ENCODE measurements at places on chromosomes 16 and 17. TPM values are rescaled to one million over a fixed set of nuclear protein-coding genes. Genes with fewer than 3 reads are reported as not detected.

The FAM171A2 gene
- total RNA-seq, result not detected

The PPP1R27 gene
- 0.29 TPM for total RNA-seq

DNA sequence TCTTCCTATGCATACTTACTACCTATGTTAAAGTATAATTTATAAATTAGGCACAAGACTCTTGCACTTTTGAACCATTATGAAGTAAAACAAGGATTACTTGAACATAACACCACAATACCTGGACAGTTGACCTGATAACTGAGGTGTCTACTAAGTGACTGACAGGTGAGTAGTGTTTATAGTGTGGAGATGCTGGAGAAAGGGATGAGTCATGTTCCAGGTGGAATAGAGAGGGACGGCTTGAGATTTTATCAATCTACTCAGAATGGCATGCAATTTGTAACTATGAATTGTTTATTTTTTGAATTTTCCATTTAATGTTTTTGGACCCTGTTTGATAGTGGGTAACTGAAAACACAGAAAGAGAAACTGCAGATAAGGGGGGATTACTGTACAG is 287.6 kb downstream of the MAP2K6 start:
- H3K4me3 ChIP-seq, result no peak overlapping the region
- no peak for DNase-seq
- H3K27me3 ChIP-seq, result no peaks in the 10 kb centered on the region
- no peaks in the 10 kb centered on the region for H3K4me1 ChIP-seq
- H3K27ac ChIP-seq, result no peak overlapping the region

- H3K27ac ChIP-seq, result no peak overlapping the region
- no peaks in the 10 kb centered on the region for H3K4me1 ChIP-seq
- H3K36me3 ChIP-seq, result peaks cover 69% of the 10 kb centered on the region
- no peak for DNase-seq
- H3K4me3 ChIP-seq, result no peak overlapping the region
- no peaks in the 10 kb centered on the region for H3K27me3 ChIP-seq
Observed at GRCh38 chr16:23668225-23668624, 10.5 kb upstream of the PLK1 start.

- no peak for DNase-seq
- H3K36me3 ChIP-seq, result peaks cover 97% of the 10 kb centered on the region
- H3K4me1 ChIP-seq, result no peaks in the 10 kb centered on the region
- no peaks in the 10 kb centered on the region for H3K27me3 ChIP-seq
Observed at GRCh38 chr17:41885733-41886132, 20.5 kb upstream of the KLHL11 start.

DNA sequence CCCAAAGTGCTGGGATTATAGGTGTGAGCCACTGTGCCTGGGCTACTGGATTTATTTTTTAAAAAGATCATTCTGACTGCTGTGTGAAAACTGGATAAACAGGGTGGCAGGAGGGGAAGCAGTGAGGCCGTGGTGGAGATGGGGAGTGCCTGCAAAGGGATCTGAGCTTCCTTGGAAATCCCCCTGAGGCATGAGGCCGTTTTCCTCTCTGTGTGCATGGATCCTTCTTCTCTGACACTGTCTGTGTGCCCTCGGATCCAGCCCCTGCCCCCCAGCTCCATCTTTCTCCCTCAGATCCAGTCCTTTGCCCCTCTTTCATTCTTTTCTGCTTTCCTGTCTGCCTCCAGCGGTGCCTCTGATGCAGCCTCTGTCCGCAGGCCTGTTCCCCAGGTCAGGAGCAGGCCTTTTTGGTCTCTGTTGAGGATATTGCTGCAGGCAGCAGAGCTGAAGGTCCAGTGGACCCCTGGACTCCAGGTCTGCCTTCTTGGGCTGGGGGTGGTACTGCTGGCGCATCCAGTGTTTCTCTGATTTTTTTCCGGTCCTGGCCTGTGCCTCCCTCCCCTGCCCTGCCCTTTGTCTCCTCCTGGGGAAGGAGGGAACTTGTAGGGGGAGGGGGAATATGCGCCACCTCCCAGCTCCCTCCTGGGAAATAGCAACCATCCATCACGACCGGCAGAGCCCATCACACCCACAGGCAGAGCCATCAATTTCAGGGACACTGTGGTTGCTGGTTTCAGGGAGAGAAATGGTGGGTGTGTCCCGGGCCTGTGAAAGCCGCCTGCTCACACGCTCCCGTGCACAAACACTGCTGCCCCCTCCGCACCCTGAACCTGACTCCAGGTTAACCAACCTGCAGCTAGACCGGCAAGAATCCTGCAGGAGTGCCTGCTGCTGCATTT is 17.0 kb downstream of the MGAT5B start:
- no peaks in the 10 kb centered on the region for H3K27me3 ChIP-seq
- peaks cover 5% of the 10 kb centered on the region for H3K36me3 ChIP-seq
- H3K27ac ChIP-seq, result no peak overlapping the region
- no peak for DNase-seq
- H3K4me3 ChIP-seq, result no peak overlapping the region
- H3K4me1 ChIP-seq, result no peaks in the 10 kb centered on the region

- peak; percentile 64 for DNase-seq
- H3K4me1 ChIP-seq, result peaks cover 14% of the 10 kb centered on the region
- no peak overlapping the region for H3K4me3 ChIP-seq
- no peaks in the 10 kb centered on the region for H3K36me3 ChIP-seq
Observed at GRCh38 chr16:57590654-57591085, 37.8 kb upstream of the ADGRG1 start.

The DNAH3 gene
- not detected for total RNA-seq

The MT1M gene
- total RNA-seq, result not detected

DNA sequence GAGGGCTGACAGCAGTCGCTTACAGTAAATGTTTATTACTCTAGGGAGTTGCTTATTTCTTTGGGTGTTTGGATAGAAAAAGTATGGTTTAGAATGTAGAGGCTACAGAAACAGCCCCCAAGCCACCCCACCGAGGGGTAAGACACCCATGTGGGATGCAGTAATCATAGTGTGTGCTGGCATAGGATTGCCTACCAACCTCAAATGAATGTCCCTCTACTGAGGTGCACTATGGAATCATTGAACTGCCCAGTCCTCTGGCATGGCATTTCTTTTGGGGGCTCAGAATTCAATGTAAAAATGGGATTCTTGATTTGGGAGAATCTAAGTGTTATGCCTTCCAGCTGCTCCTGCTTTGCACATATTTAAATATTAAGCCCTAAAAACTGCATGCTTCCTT is 46.8 kb downstream of the ZNF267 start:
- no peaks in the 10 kb centered on the region for H3K27me3 ChIP-seq
- no peaks in the 10 kb centered on the region for H3K4me1 ChIP-seq
- H3K27ac ChIP-seq, result no peak overlapping the region
- peaks cover 33% of the 10 kb centered on the region for H3K36me3 ChIP-seq
- DNase-seq, result no peak

GRCh38 chr16:85286951-85287814 is 174.9 kb upstream of the CIBAR2 start:
- H3K36me3 ChIP-seq, result no peaks in the 10 kb centered on the region
- H3K27me3 ChIP-seq, result no peaks in the 10 kb centered on the region
- DNase-seq, result peak; percentile 23
- H3K4me1 ChIP-seq, result peaks cover 19% of the 10 kb centered on the region
- no peak overlapping the region for H3K4me3 ChIP-seq

- no peaks in the 10 kb centered on the region for H3K27me3 ChIP-seq
- no peaks in the 10 kb centered on the region for H3K36me3 ChIP-seq
- peak; percentile 66 for DNase-seq
- H3K4me3 ChIP-seq, result no peak overlapping the region
- H3K4me1 ChIP-seq, result no peaks in the 10 kb centered on the region
Observed at GRCh38 chr17:31085563-31085962, 9.2 kb upstream of the NF1 start.

GRCh38 chr17:253091-253846 is 71.8 kb upstream of the DOC2B start:
- DNase-seq, result no peak
- no peak overlapping the region for H3K27ac ChIP-seq
- no peaks in the 10 kb centered on the region for H3K4me1 ChIP-seq

The TSR1 gene
- 61.5 TPM for total RNA-seq

GRCh38 chr17:37706446-37706845 is 38.4 kb downstream of the HNF1B start:
- DNase-seq, result no peak
- no peak overlapping the region for H3K27ac ChIP-seq
- no peaks in the 10 kb centered on the region for H3K27me3 ChIP-seq
- H3K4me3 ChIP-seq, result no peak overlapping the region
- peaks cover 25% of the 10 kb centered on the region for H3K4me1 ChIP-seq
- H3K36me3 ChIP-seq, result no peaks in the 10 kb centered on the region

DNA sequence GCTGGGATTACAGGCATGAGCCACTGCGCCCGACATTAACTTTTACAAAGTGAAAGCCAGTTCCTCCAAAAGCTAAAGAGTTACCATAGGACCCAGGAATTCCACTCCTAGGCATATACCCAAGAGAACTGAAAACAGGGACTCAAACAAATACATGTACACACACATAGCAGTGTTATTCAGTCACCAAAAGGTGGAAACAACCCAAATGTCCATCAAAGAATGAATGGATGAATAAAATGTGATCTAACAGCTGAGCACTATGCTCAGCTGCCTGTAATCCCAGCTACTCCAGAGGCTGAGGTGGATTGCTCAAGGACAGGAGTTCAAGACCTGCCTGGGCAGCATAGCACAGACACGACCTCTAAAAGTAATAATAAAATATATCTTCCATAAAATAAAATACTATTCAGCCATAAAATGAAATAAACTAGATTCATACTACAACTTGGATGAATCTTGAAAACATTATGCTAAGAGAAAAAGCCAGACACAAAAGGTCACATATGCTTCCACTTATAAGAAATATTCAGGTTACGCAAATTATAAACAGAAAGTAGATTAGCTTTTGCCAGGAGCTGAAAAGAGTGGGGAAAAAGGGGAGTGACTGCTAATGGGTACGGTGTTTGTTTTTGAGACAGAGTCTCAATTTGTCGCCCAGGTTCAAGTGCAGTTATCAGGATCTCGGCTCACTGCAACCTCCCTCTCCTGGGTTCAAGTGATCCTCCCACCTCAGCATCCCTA is 9.3 kb upstream of the USP7 start:
- no peak overlapping the region for H3K4me3 ChIP-seq
- H3K27me3 ChIP-seq, result no peaks in the 10 kb centered on the region
- no peak overlapping the region for H3K27ac ChIP-seq

The CTRB1 gene
- not detected for total RNA-seq

DNA sequence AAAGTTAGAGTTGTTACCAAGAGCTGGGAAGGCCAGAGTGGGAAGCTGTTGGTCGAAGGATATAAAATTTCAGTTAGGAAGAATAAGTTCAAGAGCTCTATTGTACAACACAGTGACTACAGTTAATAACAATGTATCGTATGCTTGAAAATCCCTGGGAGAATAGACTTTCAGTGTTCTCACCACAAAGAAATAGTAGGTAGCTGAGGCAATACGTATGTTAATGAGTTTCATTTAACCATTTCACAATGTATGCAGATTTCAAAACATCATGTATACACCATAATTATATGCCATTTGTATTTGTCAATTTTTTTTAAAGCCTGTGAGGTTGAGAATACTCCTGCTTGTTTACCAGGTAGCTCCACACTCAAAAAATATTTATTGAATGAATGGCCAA is 41.5 kb upstream of the MYOCD start:
- H3K27me3 ChIP-seq, result no peaks in the 10 kb centered on the region
- no peak overlapping the region for H3K4me3 ChIP-seq
- H3K4me1 ChIP-seq, result no peaks in the 10 kb centered on the region
- H3K27ac ChIP-seq, result no peak overlapping the region
- H3K36me3 ChIP-seq, result no peaks in the 10 kb centered on the region

The SLC47A2 gene
- total RNA-seq, result 0.54 TPM

The TPSG1 gene
- not detected for total RNA-seq

- H3K36me3 ChIP-seq, result peaks cover 31% of the 10 kb centered on the region
- no peak for DNase-seq
- H3K27ac ChIP-seq, result no peak overlapping the region
- H3K4me3 ChIP-seq, result no peak overlapping the region
Observed at GRCh38 chr16:60929-61878, 7.6 kb downstream of the SNRNP25 start.

The KRT31 gene
- not detected for total RNA-seq
